ENCODE measurements at places on chromosomes 2 and 18.

- DNase-seq, result no peak
These were observed 48.7 kb downstream of the CAVIN2 start for GRCh38 chr2:191797942-191798876.

DNA sequence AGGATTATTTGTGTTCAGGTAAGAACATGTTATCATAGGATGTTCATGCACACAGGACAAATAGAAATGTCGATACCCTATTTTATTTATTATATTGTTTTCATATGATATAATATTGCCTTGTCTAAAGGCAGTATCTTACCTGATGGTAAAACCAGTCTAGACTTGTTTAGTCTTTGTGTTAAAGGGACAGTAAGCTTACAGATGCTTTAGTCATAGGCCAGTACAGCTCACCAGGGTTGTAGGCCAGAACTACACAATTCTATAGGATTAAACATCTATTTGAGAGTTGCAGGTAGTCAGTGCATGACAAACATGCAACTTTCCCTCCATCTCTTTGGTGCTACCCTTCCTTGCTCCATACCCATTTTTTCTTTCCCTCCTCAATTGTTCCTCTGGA, 158.5 kb downstream of the GALNT3 start:
- DNase-seq, result no peak

DNA sequence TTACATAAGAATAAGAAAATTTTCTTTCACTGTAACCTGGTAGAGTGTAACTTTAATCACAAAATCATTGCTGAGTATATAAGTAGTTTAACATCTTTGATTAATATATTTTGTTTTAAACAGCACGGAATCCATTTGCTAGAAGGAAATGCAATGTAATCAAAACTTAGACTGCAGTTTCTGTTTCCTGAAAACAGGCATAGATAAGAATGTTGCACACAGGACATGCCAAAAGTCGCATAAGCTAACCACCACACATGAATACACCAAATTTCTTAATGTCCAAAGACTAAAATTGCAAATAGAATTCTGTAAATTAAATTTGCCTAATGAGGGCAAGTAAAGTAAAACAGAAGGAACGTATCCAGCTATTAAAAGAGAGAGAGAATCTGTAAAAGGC, 51.0 kb upstream of the SERPINB2 start:
- no peak for DNase-seq

DNA sequence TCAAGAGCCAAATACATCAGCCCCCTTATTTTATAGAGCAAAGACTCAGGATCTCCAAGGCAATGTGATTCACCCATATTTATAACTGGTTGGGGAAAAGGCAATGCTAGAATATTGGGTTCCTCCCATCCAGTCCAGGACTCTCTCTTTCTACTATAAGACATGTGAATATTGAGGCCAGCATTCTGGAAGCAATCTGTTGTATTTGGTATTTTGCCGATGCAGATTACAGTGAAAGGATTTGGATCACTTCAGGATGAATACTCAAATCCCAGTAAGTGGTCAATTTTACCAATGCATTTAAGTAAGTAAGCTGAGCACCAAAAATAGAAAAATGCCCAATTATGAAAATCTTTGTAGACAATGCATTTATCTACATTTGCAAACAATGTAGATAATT, 1834.7 kb upstream of the PIK3C3 start:
- DNase-seq, result no peak

DNA sequence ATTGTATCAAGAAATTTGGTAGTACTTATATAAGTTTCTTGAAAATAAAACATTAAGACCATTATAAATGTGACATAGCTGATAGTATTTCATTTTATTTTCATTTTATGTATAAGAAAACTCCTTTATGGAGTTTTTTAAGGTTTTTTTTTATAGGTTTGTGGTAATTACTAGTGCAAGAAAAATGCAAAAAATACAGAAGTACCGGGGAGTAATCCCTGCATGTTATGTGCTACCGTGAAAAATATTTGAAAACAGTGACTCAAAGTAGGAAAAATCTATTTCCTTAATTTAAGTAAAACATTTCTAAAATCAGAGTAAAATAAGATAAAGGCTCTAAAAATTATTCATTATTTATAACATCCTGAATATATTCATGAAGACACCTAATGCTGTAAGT, 21.6 kb downstream of the ZSWIM2 start:
- no peak for DNase-seq

GRCh38 chr2:86223927-86224560, 24.8 kb downstream of the MRPL35 start:
- no peak for DNase-seq

- DNase-seq, result no peak
These were observed 275.3 kb downstream of the TMX3 start for GRCh38 chr18:68439642-68440041.

DNA sequence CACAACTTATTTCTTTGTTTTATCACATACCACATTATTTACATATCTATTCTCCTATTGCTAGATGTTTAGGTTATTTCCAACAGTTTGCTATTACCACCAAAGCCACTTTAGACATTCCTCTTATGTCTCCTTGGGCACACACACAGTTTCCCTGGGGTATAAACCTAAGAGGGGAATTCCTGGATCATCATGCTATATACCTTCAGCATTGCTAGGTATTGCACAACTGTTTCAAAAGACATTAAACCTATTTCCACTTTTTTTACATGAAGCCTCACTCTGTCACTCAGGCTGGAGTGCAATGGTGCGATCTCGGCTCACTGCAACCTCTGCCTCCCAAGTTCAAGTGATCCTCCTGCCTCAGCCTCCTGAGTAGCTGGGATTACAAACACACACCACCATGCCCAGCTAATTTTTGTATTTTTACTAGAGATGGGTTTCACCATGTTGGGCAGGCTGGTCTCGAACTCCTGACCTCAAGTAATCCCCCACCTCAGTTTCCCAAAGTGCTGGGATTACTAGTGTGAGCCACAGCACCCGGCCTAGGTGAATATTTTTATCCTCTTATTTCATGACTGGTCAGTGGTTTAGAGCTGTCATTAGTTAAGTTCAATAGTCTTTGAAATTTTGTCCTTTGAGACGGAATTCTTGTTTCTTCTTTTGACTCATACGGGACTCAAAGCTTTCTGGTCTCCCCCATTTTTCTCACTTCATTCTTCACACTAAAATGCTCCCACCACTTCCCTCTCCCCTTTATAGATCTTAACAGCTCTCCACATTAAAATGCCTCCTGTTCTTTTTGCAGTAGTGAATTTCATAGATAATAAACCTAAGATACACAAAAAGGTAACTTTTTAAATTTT, 30.3 kb downstream of the SULT1C4 start:
- no peak for DNase-seq

DNA sequence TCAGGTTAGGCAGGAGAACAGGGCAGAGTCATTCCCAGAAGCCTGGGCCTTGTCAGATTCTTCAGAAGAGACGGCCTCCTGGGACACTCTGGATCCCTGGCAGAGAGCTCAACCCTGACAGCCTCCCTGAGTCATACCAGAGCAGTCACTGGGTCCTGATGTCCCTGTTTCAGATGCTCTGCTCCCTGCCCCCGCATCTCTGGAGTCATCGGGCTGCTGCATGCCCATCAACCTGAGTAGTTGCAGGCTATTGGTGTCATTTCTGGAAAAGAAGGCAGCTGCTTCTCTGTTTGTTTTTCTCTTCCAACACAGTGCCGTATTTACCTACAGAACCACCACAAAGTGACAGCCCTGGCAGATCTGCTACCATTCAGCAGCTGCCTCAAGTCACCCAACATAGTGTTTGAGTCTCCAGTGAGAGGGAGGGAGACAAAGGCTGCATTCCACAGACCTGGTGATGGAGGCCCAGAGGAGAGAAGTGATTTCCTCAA, 145.1 kb downstream of the B3GNT2 start:
- no peak for DNase-seq

DNA sequence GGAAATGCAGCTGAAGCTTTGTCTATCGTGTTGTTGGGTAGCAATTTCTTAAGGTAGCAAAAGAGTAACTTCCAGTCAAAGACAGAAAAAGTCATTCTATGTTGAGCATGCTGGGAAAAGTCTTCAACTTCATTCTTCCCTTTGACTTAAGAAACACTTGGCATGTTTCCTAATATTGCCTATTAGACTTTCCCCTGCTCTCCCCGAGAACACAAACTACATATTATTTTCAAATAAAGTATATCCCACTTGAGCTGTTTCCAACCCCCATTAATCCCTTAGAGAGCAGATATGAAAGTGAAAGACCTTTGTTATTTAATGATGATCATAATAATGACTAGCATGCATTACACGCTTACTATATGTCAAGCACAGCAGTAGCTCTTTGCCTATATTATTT, 136.0 kb upstream of the SPOPL start:
- no peak for DNase-seq

GRCh38 chr2:198628596-198628995, 824.2 kb downstream of the PLCL1 start:
- no peak for DNase-seq

DNA sequence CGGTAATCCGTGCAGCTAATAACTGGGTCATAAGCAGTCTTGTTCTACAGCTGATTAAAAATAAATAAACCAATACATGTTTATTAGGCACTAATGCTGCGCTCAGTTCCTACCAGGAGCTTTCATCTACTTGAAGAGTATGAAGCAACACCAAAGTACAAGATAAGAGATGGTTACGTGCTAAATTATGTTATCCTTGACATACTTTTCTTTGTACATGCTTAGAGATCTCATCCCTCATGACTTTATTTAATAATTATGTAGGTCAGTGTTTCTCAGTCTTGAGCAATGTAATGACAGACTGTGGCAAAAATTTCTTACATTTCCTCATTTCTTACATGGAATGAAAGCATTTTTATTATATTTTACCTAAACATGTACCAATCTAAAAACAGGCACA, 54.6 kb upstream of the COBLL1 start:
- DNase-seq, result no peak

DNA sequence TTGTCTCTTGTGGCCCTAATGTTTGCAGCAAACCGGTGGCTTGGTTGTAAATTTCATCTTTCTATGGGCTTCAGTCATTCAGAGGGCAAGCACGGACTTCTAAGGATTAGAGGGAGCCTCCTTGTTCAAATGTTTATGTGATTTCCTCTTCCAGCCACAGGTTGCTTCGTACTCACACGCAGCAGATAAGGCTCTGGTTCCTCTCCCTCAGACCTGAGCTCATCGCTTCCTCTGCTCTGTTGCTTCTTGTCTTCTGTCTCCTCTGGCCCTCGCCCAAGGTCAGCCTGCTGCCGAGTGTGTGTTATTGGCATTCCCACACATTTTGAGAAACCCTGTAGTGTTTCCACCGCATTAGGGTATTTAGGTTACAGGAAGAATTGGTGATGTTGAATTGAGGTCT, 44.0 kb downstream of the MYL12B start:
- no peak for DNase-seq

DNA sequence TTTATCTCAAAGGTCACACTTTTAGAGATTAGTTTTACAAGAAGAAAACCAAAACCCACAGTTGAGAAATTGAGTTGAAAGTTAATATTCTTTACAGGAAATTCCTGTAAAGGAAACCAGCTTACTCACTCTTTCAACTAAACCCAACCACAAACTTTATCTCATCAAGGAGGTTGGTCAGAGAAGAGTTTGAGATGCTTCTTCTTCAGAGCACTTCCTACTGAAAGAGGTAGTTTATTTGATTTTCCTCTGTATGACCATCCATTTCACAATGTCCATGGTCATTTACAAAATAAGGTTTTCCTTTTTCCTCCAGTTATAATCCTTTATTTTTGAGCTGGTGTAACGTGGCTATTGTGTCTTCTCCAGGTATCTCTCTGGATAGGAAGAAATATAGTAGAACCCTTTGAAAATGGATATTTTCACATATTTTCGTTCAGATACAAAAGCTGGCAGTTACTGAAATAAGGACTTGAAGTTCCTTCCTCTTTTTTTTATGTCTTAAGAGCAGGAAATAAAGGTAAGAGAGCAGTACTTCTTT, 4.5 kb upstream of the IL18RAP start:
- no peak for DNase-seq

GRCh38 chr2:155250800-155251199, 552.3 kb downstream of the KCNJ3 start:
- DNase-seq, result no peak

DNA sequence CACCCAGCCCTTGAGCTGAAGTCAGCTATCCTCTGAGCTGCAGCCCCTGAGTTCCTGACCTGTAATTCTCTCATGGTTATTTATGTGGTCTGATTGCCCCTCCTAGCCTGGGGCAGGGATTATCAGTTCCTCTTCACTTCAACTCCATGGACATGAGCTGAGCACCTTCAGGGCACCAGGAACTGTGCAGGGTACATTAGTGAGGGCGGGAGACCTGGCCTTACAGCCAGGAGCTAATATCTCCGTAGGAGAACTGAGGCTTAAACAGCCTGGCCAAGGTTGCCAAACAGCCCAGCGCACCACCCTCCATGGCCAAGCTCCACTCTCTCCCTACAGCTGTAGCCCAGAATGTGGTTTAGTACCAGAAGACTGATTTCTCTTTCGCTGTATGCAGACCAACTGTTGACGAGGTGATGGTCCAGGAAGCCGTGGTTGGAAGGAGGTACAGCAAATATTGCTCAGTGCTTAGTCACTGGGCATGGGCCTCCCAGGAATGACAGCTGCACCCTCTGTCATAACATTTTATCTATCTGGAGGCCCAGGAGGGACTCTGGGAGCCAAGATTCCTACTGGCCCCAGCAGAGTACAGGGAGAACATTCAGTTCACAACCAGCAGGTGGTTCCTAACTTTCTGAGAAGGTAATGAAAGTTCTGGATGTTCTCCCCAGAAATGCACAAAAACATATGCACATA, 228.7 kb upstream of the SIX2 start:
- no peak for DNase-seq
